ENCODE measurements at places on chromosomes 1 and 21.

DNA sequence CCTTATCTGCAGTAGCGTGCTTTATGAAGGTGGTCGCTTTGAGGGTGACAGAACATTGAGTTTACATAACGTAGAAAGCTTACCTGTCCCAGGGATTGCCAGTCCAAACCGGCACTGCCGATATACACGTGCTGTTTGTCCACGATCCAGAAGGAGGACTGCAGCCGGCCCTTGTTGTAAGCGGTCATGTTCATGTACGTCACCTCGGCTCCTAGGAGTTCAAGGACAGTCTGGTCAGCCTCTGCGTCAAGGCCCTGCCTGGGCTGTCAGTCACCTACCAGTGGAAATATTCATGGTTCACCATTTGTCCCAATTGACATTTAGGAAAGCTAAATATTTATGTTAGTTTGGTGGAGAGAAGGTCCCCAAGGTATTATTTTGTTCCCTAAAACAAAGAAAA lies 221.0 kb upstream of the MAP1LC3C start:
- no peak for DNase-seq

GRCh38 chr21:38241029-38241740 lies 15.6 kb upstream of the KCNJ15 start:
- no peak for DNase-seq

GRCh38 chr1:169696273-169697100 lies 14.9 kb downstream of the SELL start:
- no peak for DNase-seq

GRCh38 chr1:18339161-18339560 lies 141.6 kb upstream of the KLHDC7A start:
- no peak for DNase-seq

- DNase-seq: no peak
These were observed 10.0 kb upstream of the KPRP start for GRCh38 chr1:152747831-152748230.

DNA sequence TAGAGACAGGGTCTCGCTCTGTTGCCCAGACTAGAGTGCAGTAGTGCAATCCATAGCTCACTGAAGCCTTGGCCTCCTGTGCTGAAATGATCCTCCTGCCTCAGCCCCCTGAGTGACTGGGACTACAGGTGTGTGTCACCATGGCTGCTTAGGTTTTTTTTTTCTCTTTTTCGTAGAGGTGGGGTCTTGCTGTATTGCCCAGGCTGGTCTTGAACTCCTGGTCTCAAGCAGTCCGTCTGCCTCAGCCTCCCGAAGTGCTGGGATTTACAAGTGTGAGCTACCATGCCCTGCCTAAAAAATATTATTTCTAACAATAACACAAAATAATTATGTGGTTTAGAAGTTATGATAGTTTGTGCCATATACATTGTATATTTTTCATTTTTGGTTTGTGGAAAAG lies 9.9 kb downstream of the CAMTA1 start:
- no peak for DNase-seq

DNA sequence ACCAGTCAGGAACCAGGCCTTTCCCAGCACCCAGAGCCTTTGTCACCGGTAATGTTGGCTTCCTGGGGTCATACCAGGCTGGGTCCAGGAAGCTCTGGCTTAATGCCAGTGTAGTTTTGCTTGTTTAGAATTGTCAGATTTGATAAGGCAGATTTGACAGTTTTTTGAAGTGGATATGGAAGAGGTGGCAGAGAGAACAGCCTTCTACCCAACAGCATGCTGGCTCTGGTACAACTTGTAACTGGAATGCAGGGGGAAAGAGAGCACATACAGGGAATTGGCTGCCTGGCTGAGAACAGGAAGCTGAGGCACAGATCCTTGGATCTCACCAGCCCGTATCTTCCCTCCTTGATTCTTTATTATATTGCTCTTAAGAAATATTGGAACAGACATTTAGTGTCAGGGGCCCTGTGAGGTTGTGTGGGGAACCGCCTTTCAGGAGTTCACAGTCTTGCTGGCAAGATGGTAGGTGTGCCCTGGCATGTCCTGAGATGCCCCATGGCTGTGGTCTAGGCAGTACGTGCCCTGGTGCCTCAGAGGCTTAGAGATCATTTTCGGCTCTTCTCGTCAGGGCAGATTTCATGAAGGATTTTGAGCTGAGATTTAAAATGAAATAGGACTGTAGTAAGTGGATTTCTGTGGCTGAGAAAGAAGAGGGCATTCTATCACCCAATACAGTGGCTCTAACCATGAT lies 227.0 kb downstream of the PBX1 start:
- DNase-seq: no peak

GRCh38 chr1:165248969-165249571 lies 107.4 kb downstream of the LMX1A start:
- no peak for DNase-seq

GRCh38 chr1:173332026-173332425 lies 124.9 kb upstream of the TNFSF4 start:
- no peak for DNase-seq

DNA sequence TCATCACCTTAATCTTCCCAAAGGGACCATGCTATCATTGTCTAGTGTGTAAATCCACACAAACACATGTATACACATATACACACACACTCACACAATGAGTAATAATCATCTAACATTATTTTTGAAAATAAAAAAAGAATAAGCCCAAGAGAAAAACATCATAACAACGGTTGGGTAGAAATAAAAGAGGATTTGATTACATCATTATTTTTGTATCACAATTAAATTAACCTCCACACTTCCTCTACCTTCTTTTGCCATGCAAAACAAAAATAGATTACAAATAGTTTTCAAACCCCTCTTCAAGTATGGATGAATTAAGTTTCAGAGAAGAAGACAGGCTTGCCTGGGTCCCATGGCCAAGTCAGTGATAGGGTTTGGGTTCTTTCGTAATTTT lies 238.1 kb downstream of the VAV3 start:
- no peak for DNase-seq

GRCh38 chr1:15329104-15329820 lies 80.4 kb upstream of the EFHD2 start:
- no peak for DNase-seq

DNA sequence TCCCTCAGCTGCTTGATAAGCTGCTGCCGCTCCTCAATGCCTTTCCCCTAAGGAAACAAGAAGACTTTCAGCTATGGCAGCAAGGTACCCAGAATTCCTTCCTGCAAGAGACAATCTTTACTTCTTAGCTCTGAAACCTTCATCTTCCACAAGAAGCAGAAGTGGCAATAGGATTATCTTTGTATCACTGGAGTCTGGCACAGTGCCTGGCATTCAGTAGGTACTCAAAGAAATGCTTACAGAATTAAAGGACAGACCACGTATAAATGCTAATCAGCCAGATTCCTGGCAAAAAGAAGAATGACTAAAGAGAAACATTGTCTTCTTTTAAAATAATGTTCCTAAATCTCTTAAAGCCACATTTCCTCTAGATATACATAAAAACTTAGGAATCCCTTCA lies 43.7 kb downstream of the SLC27A3 start:
- no peak for DNase-seq

GRCh38 chr1:45304311-45305081 lies 22.2 kb upstream of the HPDL start:
- no peak for DNase-seq

DNA sequence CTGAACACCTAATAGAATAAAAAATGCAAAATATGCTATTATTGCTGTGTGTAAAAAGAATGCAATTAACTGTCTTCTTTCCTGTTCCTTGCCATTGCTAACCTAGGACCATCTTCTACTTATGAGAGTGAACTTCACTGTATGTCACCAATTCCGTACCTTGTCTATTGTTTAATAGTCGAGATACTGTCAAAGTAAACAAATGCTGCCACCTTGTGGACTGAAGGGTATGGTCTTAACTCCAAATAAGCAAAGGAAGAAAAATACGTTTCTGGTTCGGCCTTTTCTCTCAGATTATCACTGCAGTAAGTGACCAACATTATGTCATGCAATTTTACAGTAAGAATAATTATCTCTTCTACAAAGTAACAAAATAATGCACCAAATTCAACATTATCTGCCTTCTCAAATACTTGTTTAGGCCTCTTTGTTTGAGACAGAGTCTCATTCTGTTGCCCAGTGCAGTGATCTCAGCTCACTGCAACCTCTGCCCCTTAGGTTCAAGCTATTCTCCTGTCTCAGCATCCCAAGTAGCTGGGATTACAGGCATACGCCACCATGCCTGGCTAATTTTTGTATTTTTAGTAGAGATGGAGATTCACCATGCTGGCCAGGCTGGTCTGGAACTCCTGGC lies 133.4 kb downstream of the COP1 start:
- peak; percentile 20 for DNase-seq

GRCh38 chr1:89425056-89425455 lies 61.2 kb downstream of the GBP6 start:
- DNase-seq: no peak

GRCh38 chr1:22108339-22109105 lies 34.4 kb downstream of the WNT4 start:
- no peak for DNase-seq

GRCh38 chr1:8115769-8116167 lies 89.7 kb upstream of the ERRFI1 start:
- DNase-seq: no peak

DNA sequence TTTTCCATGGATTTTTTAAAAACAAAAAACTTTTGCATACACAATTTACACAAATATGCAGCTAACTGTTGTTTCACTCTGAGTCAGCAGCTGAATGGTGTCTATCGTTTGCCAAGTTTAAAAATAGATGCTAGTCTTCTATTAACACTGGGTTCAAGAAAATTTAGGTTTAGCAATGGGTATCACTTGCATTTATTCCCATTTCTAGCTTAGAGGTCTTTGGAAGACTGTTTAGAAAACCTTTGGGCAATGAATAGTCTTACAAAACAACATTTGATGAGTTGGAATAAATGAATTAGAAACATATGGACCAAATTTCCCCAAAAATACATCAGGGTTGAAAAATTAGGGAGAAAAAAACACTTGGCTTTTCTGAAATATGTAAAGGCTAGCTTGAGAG lies 165.8 kb downstream of the LYPLAL1 start:
- no peak for DNase-seq

- DNase-seq: no peak
These were observed 9.5 kb downstream of the ZSWIM5 start for GRCh38 chr1:45196863-45197262.
